ENCODE measurements at places on chromosomes 13 and 19.

- no peak for DNase-seq
Observed at GRCh38 chr13:83987394-83987793, 105.1 kb upstream of the SLITRK1 start.

- no peak for DNase-seq
Observed at GRCh38 chr13:78608252-78608687, 4.9 kb upstream of the POU4F1 start.

DNA sequence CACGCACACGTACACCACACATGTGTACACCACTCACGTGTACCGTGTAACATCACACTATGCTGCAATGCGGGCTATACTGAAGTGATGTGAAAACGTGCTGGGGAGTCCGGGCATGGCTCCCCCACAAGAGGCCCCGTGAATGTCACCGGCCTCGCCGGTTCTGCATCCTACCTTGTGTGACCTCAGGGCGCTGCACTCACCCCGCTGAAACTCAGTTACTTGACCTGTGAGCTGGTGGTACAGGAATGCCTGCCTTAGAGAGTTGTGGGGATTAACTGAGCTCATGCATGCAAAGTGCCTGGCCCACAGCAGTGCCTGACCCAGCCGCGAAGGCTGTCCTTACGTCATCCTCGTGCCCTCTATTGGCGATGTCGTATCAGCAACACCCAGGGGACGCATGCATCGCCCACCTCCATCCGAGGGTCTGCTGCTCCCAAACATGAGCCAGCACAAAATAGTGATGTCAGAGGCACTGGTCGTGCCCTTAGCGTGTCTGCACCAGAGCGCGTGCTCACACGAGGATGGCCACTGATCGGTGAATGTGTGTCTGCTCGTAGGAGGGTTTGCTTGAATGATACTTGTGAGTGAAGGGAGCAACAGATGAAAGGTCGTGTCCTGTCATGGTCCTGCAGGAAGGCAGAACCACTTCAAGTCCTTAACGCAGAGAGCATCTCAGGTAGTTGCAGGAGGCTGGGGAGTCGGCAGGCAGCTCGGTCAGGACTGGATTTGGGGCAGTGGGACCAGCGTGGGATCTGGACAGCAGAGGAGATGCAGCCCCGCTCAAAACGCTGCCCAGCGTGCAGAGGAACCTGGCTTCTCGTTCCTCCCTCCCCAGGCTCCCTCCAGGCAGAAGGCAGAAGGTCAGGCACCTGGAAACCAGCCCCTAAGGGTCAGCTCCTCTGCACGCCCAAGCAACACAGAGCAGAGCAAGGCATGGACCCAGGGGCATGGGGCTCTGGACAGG is 126.2 kb upstream of the SPACA7 start:
- no peak for DNase-seq

DNA sequence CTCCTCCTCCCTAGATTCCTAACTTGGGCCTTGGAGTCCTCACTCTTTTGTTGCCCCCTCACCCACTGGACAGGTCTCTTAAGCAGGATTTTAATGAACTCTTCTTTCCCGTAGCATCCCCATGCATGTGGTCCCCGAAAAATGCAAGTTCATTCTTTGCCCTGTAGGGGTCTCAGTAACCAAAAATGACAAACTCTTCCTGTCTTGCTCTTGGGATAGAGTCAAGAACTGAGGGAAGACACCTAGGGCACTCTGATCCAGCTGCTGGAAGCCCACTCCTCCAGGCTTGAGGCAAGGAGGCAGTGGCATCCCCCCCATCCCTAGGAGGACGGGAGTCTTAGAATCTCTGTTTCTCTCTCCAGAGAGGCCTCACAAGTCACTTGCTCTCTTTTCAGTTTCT is 987.0 kb downstream of the DIAPH3 start:
- no peak for DNase-seq

DNA sequence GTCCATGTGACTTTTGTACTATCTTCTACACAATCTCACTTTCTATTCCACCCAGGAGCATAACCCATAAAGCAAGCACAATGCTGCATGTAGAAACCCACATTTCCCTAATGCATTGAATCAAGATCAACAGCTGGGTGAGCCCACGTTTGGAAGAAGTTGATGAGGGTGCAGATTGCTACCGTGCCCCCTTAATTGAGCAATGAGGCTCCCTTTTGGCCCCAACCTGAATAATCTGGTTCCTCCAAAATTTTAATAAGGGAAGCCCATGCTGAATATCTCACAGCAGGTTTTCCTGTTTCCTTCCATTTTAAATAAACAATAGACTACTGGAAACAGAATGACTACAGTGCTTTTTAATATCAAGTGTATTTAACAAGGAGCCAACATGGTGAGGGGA is 403.6 kb upstream of the SGCG start:
- DNase-seq = no peak

DNA sequence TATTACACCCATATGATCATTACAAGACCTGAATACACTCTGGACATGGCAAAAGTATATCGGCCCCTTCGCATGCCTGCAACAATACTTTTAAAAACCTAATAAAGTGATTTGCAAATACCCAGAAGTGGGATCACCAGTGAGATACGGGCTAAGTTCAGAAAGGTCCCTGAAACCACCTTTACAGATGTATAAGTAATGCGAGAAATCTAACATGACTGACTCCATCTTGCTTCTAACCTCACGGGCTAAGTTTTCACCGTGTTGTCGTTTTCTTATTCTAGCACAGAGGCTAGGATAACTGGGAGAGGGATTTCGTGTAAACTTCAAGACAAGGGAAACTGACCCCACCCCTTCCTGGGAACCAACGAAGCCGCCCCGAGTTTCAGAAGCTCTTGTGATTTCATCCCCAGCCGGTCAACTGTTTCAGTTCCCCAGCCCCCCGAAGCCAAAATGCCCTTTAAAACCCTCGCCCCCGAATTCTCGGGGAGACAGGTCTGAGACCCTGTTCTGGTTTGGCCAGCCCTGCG is 703 bp downstream of the NEK3 start:
- no peak for DNase-seq

GRCh38 chr19:17214508-17215126 is 540 bp upstream of the USE1 start:
- DNase-seq = no peak

DNA sequence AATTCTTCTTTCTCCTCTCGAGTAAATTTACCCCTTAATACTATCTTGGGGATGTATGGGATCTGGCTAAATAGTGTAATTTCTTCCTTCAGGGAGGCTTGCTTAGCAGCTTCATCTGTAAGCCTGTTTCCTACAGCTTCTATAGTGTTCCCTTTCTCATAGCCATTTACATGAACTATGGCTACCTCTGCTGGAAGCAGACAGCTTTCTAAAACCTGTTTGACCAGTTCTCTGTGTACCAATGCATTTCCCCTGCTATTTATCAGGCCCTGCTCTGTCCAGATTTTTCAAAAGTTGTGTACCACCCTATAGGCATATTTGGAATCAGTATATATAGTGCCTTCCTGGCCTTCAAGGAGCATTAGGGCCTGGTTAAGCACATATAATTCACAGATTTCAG is 113.6 kb upstream of the PCDH9 start:
- DNase-seq = no peak

GRCh38 chr13:102333320-102334198 is 68.3 kb downstream of the FGF14 start:
- DNase-seq = no peak

DNA sequence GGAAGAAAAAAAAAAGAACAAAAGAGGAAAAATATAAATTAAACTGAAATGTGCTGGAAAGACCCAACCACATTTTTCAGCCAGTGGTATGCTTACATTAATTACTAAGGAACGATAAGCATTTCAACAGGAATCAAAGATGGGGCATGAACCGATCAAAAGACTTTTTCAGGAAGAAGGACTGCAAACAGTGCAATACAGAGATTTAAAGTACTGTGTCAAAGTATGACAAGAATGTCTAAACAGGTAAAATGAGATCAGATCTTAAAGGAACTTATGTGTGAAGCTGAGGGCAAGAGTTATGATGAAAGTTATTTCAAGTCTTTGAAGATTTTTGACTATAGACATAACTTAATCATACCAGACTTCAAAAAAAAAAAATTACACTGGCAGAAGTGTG is 1761.8 kb downstream of the SLITRK5 start:
- no peak for DNase-seq

- no peak for DNase-seq
Observed at GRCh38 chr19:10407096-10407495, 3.8 kb upstream of the CDC37 start.

DNA sequence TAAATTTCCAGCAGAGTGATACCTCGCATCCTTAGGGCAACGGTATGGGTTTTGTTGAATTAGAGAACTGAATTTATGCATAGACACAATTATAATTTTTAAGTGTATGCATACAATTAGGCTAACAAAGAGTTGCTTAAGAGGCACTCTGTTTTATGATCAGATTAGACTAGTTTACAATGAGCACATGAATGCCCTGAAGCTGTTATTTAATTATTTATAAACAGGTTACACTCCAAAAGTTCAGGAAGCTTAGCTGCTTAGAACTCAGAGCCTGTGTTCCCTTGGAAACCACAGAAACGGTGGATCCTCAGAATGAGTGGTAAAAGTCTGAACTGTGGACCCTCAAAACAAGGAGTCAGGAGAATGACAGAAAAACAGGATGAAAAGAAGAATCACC is 72.5 kb upstream of the FBXL3 start:
- DNase-seq = no peak
